ENCODE measurements at places on chromosomes 12 and 14.

- DNase-seq: no peak
These were observed 389.8 kb downstream of the EMP1 start for GRCh38 chr12:13586361-13586760.

DNA sequence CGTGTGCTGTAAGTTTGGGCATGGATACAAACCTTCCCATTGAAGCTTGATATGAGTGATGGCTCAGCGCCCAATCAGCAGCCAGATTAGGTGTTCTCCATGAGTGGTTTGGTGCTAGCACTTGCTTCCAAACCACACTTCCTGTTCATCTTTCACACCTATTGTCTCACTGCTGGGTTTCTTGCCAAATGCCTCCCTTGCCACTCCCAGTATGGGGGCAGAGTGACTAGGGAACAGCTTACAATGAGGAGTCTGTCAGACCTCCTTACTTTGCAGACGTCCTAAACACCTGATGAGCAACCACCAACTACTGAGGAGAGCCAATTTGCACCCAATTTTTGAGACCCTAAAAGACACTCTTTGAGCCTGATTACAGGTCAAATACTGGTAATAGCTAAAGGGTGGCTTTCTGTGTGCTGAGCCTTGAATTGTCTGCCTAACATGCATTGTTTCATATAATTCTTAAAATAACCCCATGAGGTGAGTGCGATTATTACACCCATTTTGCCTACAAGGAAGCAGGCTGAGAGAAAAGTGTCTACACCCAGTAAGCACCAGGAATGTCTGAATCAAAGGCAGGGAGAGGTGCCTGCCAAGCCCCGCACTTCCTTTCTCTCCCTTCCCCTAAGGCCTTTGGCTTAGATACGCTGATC, 48.4 kb upstream of the FOS start:
- DNase-seq: peak; percentile 18

GRCh38 chr12:39935275-39935674, 170.6 kb downstream of the SLC2A13 start:
- DNase-seq: no peak

DNA sequence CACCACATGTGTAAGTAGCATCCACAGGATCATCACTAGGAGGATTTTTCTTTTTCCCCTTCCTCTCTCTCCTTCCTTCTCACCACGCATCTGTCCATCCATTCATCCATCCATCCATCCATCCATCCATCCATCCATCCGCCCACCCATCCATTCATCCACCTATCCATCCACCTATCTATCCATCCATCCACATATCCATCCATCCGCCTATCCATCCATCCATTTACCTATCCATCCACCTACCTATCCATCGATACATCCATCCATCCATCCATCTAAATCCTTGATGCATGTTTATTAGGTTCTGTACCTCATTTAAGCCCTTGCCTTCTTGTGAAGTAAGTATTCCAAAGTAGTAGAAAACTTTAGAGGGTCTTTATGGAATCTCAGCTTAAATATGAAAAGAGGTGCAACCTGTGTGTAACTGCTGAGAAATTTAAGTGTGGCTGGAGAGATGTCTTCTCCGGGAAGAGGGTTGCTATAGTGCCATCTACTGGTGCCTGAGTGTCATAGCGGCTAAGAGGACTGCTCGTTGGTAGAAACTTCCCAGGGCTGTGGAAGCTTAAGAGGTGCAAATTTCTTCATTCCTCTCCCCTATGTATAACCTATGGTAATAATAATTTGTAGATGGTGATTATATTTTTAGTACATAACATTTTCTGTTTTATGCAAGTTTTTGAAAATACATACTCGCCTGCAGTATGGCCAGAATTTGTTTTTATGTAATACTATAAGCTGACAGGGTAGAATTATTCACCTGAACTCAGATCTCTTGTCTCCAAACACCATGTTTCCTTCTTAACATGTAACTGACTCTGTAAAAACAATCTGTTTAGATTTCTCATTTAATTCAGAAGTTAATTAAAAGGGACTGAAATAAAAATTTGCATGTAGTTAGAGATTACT, 46.0 kb downstream of the MYO1H start:
- peak; percentile 14 for DNase-seq

Measured in activated CD4-positive, alpha-beta T cell treated with anti-CD3 and anti-CD28 coated beads for 24 hours (primary cell).